NCI-H146 (cell line): ENCODE measurements at places on chromosomes 2 and 18.

DNA sequence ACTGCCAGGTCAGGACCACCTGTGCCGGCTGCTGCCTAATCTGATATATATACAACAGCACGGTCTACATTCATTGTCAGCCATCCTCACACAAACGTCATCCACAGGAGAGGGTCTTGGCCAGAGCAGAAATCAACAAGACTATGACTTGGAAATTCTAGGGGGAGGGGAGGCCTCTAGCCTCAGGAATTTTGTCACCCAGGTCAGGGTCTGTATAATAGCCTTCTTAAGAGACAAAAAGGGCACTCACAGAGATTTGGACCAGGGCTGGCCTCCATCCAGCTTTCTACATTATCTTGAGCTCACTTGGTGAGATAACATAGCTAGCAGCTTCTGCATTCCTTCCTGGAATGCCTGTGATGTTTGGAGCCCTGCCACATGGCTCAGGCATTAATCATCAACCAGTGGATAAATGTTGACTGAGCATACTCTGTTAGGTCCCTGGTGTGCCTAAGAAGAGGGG is 50.4 kb upstream of the CTIF start:
- DNase-seq, result no peak

- DNase-seq, result no peak
Measured at GRCh38 chr2:36178384-36178783, 177.2 kb upstream of the CRIM1 start.

DNA sequence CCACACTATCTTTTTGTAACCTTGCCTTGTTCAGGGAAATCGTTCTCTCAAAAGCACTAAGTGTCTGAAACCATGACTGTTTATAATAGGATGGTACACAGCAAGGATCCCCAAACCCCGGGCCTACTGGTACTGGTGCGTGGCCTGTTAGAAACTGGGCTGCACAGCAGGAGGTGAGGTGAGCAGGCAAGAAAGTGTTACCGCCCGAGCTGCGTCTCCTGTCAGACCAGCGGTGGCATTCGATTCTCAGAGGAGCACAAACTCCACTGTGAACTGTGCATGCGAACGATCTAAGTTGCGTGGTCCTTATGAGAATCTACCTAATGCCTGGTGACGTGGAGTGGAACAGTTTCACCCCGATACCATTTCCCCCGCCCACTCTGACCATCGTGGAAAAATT is 81.8 kb upstream of the KCNJ3 start:
- no peak for DNase-seq

DNA sequence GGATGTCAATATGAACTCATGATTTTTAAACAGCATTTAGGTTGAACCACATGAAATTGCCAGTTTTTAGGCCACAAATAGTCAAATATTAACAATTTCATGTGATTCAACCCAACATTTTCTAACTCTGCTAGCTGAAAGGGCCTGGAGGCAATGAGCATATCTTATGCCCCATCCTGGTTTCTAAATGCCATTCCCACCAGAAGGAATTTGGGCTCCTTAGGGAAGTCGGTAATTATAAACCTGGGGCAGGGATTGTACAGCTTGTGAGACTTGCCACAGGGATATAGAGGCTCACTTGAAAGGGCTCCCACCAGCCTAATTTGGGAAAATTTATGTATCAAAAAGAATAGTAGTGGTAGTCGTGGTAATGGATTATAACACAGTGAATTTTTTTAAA is 178.4 kb upstream of the ALPP start:
- DNase-seq, result no peak

- no peak for DNase-seq
Measured at GRCh38 chr2:132538331-132538855, 121.8 kb downstream of the GPR39 start.

- no peak for DNase-seq
Measured at GRCh38 chr2:24021122-24021998, 11.5 kb downstream of the MFSD2B start.

GRCh38 chr2:168002021-168002553 is 245.3 kb downstream of the STK39 start:
- no peak for DNase-seq

DNA sequence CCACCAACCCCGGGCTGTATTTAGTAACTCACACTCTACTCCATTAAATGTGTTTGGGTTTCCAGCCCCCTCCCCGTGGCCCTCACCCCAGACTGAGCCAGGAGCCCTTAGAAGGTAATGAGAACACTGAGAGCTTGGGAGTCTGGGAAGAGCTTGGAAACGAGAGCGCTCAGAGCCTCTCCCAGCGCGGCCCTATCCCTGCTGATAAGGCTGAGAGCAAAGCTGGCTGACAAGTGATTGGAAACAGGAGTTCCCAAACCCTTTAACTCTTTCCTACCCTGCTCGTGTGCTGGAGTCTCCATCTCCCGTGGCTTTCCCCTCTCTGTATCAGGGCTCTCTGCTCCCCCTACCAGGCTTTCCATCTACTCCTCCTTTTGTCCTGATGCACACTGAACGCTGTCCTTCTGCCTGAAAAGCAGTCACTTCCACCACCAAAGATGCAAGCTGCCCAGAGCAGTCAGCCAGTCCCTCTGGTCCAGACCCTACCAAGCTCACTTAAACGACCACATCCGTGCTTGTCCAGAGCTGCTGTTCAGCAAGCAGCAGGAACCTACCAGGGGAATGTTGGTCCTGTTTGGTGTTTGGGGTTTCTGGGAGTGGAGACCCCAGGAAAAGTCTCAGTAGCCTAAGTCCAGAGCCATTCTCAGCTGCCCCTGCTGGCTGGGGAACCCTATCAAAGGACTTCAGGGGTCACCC is 100.0 kb upstream of the PKDCC start:
- no peak for DNase-seq
